ENCODE measurements at places on chromosomes 6 and 20.

- no peak for DNase-seq
These were observed 24.7 kb upstream of the CRISP1 start for GRCh38 chr6:49890988-49891387.

GRCh38 chr6:15427331-15428070 is 181.6 kb downstream of the JARID2 start:
- no peak for DNase-seq

DNA sequence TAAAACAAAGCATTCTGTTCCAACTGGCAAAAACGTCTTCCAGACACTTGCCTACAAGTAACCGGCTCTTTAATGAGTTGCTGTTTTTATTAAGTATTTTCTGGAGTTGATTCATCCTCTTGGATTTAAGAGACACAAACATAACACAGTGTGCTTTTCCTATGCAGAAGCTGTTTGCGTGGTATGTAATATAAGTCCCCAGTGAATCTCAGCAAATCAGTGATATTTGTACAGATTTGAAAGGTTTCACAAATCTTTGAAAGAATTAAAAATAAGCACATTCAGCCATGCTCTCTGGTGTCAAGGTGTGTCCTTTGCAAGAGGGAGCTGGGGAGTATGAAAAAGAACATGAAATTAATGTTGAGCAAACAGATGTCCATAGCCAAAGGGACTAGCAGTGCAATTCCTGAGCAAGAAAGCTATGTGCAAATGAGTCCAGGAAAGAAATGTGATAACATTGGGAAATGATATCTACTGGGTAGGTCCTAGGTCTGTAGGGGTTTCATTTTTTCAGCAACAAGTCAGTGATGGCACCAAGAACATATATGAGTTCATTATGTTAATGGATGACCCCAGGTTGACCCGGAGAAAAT is 170.1 kb upstream of the PHACTR1 start:
- DNase-seq: no peak

DNA sequence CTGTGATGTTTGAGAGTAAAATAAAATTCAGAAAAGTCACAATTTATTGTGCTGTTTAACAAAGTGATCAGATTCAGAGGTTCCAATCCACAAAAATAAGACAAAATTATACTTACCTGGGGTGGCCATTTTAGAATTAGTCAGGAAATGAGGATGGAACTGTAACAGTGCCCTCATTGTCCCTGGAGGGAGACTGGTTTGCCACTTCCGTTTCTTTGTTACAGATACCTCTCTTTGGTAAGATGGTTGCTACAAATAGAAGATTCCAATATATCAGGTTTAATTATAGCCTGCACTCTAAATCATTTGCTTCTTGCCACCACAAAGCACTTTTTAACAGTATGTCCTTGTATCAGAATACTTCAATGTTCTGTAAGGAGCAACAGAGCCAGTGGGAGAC is 95.6 kb downstream of the CTNNBL1 start:
- no peak for DNase-seq

DNA sequence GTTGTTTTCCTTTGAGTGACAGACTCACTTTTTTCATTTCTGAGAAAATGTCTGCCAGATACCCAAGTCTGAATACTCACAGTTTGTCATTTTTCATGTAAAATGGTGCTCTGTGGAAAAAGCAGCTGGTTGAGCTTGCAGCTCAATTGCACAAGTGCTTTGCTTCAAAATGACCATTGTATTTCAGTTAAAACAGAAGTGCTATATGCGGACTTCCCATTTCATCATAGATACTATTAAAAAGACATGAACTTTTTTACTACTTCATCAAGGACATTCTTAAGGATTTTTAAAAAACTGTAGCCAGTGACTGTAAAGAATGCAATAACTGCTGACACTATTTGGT is 61.5 kb downstream of the KCNS1 start:
- no peak for DNase-seq

GRCh38 chr6:118578617-118579016 is 30.5 kb downstream of the PLN start:
- DNase-seq: no peak

GRCh38 chr6:13355999-13356785 is 27.9 kb upstream of the TBC1D7 start:
- DNase-seq: no peak

DNA sequence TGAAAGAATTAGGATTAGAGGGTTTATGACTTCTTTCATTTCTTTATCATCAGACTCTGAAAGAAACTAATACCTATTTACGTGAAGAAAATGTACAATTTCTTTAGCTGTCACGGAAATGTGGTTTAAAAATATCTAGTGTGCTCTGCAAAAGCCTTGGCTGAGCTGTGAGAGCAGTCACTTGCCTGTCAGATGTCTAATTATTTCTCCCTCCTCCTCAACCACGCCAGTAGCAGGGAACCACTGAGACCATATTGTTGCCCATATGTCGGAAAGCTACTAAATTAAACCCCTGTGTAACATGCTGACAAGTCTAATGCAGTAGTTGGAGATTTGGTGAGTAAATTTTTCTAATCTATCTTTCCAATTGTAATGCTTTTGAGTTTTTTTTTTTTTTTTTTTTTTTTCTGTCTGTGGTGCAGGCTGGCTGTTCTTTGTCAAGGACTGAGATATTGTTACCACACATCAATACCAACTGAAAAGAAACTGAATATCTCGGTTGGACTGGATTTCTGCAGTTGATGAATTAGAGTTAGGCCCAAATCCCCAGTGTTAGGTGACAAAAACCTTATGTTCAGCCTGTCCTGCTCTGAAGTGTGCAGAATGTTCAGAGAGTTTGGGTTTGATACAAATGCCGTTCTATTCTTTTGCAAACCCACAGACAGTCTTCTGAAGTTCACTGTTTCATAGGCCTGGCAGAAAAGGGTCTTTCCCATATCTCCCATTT is 302.9 kb upstream of the SYNCRIP start:
- DNase-seq: no peak

GRCh38 chr20:32678948-32679347 is 5.2 kb upstream of the C20orf203 start:
- DNase-seq: no peak

- DNase-seq: no peak
These were observed 250.9 kb upstream of the POU3F2 start for GRCh38 chr6:98583506-98583905.

- DNase-seq: no peak
These were observed 19.3 kb upstream of the NCR2 start for GRCh38 chr6:41315943-41316620.

DNA sequence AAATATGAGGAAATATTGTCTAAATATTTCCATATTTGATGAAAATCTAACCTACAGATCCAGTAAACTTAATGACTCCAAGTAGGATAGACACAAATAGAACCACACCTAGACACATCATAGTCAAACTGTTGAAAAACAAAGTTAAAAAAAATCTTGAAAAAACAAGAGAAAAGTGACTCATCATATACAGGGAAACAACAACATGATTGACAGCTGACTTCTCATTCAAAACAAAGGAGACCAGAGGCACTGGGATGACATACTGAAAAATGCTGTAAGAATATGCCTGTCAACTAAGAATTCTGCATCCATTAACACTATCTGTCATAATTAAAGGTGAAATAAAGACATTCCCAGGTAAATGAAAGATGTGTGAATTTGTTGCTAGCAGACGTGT is 38.8 kb downstream of the BMP2 start:
- DNase-seq: no peak

- no peak for DNase-seq
These were observed 234.5 kb downstream of the LRFN2 start for GRCh38 chr6:40352527-40353170.

DNA sequence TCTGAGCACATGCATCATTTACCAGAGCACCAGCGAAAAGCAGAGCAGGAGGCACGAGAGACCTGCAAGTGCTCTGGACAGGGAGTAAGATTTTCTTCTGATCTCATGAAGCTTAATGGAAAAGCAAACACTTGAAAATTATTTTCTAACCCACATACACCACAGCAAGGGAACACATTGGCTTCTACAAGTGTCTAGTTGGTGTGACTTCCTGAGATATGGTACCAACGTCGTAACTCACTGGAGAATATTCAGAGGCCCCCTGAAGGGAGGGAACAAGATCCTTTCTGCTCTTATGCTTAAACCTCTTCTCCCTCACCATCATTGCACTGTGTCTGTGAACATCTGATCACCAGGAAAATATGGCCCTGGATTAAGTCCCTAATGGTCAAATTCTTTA is 48.6 kb downstream of the PSMB1 start:
- DNase-seq: no peak

- no peak for DNase-seq
These were observed 180.6 kb downstream of the FOXA2 start for GRCh38 chr20:22403632-22404361.

DNA sequence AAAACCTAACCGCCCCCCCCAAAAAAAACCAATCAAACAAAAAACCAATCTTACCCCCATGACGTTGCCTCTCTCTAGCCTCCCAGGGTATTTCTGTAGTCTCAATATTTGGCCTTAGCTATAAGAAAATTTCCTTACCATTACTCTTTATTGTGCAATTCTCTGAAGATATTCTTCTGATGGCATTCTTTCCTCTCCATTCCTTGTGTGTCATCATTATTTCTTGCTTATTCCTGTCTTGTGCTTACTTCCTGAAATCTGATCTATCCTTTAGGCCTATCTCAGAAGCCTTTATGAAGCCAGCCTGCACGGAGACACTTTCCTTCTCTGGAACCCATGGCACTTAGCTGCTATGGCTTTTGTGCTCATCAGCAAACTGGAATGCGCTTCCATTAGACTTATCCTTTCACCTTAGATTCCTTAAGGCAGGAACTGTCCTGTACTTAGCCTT is 65.9 kb upstream of the DDR1 start:
- DNase-seq: no peak

GRCh38 chr6:90678049-90678779 is 91.3 kb upstream of the MAP3K7 start:
- DNase-seq: no peak

- no peak for DNase-seq
These were observed 27.3 kb downstream of the RRBP1 start for GRCh38 chr20:17654649-17655285.

GRCh38 chr6:72758901-72759300 is 137.0 kb downstream of the KCNQ5 start:
- no peak for DNase-seq

DNA sequence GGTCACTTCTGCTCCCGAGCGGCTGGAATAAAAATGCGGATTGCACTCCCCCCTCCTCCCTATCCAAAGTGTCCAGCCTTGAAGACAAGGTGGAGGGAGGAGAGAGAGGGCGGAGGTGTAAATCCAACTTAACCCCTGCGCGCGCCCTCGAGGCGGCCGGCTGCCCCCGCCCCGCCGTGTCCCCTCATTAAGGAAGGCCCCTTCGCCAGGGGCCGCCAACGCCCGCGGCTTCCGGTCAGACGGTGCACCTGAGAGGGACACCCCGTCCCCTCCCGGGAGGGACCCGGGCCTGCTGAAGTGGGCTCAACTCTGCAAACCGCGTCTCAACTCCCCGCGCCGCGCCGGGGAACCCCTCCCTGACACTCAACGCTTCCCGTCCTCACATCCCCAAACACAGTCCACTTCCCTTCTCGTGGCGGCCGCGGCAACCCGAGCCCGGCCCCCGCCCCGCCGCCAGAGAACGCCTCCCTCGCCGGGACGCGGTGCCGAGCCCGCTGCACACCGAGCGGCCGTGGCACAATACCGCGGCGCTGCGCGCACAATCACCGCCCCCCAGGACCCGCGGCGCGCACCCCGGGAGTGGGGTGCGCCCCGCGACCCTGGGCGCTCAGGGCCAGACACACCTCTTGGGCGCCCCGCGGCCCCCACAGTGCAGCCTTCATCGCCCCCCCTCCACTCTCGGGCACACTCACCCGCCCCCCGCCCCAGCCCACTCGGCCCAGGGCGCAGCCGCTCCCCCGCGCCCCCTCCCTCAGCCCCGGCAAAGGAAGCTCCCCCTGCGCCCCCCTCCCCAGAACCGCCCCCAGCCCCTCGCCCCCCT is 102.5 kb downstream of the NOL4L start:
- DNase-seq: no peak

GRCh38 chr6:147678253-147678652 is 169.8 kb downstream of the SAMD5 start:
- DNase-seq: no peak

GRCh38 chr6:14709066-14709670 is 536.7 kb upstream of the JARID2 start:
- no peak for DNase-seq

DNA sequence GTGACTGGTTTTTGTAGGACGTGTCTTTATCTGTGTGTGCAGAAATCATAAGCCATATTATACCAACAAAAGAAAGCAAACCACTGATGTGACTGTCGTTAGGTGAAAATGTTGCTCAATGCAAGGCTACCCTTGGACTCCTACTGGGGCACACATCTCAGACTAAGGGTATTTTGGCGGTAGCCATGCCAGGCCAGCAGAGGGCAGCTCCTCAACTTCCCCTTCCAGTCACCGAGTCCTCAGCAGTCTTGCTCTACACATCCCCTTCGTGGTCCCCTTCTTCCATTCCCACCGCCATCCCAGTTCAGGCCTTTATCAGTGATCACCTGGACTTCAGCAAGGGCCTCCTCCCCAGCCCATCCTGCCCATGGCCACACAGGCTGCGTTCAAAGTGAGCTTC is 113.7 kb upstream of the GGTLC1 start:
- no peak for DNase-seq

- no peak for DNase-seq
These were observed 68.2 kb upstream of the XRN2 start for GRCh38 chr20:21234806-21235483.

- DNase-seq: no peak
These were observed 300.5 kb downstream of the PLCB1 start for GRCh38 chr20:8432435-8433148.

DNA sequence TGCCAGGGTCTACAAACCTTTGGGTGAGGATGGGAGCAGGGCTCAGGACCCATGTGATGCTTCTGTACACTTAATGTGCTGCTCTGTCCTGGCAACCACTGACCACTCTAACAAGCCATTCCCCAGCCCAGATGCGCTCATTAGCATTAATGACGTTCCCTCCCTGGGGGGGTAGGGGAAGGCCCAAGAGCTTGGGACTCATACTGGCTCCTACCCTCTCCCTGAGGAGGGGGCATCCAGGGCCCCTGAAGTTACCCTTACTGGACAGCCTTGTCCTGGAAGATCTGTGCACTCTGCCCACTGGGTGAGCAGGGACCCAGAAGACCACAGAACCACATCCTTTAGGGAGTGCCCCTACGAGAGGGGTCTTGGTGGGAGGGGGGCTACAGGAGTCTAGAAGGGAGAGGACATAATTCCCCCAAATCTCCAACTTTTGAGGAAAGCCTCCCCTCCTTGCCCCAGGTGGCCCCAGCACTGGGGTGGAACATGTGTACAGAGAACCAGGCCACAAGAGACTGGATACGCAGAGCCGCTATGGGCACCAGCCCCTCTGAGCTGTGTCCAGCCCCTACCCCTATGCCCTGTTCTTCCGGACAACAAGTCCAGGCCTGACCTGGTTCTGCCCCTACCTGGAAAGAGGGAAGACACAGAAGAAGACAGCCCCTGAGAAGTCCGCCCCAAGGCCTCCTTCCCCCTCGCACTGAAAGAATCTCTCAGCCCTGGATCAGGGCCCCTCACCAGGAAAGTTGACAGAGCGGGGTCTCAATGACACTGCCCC is 1.4 kb downstream of the TEAD3 start:
- DNase-seq: no peak

DNA sequence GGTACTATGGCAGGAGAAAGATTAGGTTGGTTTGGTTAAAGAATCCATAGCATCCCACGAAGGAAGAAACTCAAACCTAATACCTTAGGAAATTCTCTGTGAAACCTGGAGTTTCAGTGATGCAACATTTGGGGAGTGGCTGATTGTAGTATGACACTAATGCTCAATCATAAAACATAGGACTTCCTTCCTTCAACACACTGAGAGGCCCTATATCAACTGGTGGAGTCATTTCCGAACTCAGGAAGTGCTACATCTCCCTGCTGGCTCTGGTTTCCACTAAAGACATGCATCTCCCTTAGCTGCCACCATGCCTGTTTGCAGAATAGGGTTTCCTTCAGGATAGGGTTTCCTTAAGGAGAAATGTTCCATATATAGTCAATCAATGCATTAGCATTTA is 5.2 kb upstream of the MANEA start:
- DNase-seq: no peak
